ENCODE measurements at places on chromosomes 5 and 9.
A peak's percentile ranks its signal among the peaks of the same experiment; 100 is the strongest.

DNA sequence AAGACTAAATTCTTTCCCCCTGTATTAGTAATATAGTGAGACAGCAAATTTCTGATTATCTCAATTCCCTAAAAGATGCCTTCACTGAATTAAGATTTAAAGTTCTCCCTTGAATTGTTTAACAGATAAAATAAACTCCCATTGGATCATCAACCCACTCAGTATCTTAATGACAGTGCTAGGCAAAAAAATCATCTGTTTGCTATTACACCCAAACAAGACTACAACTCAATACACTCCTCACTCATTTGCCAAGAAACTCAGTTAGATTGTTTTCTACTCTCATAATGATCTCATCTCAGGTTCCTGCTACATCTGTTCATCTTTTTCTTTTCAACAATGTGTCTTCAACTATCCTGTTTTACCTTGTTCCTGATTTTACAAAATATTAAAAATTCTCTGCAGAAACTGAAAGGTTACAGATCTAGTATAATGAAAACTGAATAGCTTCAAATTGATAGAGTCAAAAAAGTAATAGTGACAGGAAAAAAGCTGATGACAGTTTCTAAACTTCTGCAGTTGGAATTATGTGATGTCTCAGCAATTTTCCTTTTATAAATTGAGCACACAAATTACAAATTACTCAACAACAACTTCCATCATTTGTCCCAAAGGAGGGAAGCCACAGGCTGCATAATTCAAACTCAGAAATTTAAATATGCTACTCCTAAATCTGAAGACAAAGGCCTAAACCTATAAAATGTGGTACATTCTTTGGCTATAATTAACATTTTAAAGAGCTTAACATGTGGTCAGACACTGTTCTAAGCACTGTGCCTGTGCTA is 39.4 kb downstream of the HOMER1 start:
- DNase-seq = no peak

DNA sequence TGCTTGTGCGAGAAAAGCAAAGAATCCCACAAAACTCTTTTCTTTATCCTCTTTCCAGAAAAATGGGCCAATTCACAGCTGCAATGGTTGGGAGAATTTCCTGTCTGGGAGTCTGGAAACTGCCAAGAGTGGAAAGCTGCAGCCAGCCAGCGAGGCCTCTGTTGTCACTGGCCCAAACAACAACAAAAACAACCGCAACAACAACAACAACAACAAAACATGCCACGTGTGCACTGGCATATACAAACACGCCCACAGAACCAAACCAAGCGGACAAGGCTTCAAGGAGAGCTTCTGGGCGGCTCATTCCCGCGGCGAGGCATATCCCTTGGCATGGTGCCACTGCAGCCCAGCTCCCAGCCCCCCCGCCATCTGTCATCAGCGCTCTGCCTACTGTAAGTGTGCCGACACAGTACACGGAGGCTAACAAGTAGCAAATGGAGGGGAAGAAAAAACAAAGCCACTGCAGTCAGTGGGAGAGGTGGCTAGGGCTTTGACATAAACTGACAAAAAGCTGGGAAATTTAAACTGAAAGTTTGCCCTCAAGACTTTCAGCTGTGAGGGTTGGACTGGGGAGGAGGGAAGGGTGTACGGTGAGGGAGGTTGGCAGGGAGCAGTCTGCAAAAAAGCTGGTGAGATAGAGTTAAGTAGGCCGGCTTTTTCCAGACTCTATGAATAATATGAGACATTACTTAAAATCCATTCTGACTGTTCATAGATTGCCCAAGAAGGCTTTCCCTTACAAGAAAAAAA is 165.0 kb upstream of the ZNF462 start:
- peak; percentile 31 for DNase-seq

DNA sequence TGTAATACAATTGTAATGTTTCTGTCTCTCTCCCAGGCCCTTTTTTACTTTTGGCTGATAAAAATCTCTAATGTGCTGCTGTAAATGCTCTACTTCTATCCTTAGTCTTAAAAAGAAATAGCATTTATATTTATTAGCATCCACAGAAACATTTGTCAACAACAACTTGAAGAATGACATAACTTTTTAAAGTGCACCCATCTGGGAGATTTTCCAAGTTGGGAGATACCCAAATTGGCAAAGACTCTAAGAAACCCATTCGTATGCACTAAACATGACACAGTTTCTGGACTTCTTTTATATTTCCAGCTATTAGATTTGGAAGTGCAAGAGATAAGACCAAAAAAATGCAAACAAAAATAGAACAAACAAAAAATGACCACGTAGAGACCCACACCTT is 2287.4 kb upstream of the WWC1 start:
- no peak for DNase-seq

DNA sequence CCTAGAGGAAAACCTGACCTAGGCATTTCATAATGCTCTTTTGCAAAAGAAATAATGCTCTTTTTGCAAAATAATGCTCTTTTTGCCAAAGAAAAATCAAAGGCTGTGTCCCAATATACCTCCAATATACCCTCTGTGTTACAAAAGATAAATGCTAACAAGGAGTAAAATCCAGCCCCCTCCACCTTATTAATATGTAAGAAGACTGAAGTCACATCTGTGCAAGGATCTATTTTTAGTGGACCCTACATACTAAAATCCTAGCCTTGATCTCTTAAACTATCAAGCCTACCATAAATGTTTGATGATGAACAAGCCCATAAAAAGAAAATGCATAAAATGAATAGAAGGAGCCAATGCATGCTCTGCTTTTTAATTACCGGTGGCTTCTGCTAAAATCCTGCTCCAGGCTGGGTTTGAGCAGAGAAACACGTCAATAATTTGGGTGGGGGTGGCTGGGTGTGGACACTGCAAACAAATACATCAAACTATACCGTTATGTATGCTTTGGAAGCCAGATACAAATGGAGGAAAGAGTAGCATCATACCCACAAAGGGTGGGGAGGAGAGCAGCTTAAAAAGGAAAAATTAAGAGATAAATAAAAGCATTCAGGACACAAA is 131.6 kb downstream of the SEMA6A start:
- DNase-seq = no peak

- DNase-seq = peak; percentile 30
Measured at GRCh38 chr9:17116400-17116837, 18.4 kb upstream of the CNTLN start.

GRCh38 chr9:100071271-100071670 is 27.5 kb downstream of the ERP44 start:
- no peak for DNase-seq

- DNase-seq = no peak
Measured at GRCh38 chr5:42784132-42784531, 27.5 kb downstream of the CCDC152 start.

GRCh38 chr9:21553441-21553840 is 71.3 kb upstream of the IFNE start:
- DNase-seq = no peak

DNA sequence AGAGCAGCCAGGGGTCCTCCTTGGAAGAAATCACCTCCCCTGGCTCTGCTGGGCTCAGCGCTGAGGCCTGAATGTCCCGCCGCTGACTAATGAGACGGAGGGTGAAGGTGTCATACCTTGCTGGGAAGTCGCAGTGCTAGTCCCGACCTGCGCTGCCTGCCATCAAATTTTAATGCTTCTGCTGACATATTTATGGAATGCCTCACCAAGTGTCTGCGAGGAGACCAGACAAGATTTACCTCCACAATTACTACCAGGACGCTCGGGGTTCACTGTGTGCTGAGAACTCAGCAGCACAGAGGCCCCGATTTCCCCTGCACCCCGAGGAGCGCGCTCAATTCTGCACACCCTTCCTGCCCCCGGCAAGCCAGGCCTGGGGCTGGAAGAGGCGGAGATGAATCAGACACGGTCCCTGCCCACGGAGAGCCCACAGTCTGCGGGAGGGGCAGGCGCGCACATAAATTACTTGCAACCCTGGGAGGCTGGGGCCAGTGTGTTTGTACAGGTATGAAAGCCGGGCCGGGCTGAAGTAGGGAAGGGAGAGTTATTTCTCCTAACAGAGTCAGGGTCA is 175.2 kb downstream of the PAX5 start:
- no peak for DNase-seq

- no peak for DNase-seq
Measured at GRCh38 chr9:78026416-78026815, 5.2 kb downstream of the GNAQ start.

GRCh38 chr5:29853711-29854220 is 1339.7 kb upstream of the CDH6 start:
- DNase-seq = no peak

DNA sequence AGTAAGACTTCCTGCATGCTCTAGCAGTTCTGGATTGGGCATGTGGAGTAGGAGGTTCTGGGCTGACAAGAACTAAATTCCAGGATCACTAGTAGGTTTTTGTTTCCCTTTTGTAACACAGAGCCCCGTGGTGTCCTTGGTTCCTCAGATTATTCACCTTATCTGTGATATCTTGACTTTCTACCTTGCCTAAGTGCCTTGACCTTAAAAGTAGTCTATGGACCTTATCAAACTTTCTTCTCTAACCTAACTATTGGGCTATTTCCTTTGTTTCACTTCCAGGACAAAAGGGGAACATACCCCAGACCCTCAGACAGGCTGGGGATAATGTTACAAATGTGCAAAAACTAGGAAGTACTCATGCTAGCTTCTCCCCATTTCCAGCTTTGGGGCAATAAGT is 595.3 kb downstream of the PSAT1 start:
- DNase-seq = no peak

DNA sequence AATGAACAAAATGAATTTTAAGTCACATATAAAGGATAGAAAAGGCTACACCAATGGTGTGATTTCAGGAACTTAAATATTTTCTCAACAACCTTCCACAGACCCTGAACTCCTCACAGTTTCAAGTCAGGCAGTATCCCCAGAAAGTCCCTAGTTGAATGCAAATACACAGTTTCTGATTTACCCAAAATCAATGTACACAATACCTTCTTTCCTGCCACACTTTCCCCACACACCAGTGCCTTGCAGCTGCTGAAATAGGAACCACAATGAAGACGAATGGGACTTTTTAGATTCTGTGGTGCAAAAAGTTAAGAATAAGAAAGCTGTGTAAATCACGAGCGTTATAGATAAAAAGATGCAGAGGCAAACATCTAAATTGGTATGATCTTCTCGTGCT is 552.4 kb upstream of the MEF2C start:
- no peak for DNase-seq

GRCh38 chr9:126829035-126829434 is 24.2 kb downstream of the ZBTB43 start:
- no peak for DNase-seq

GRCh38 chr5:154519359-154519758 is 41.3 kb upstream of the HAND1 start:
- DNase-seq = no peak

DNA sequence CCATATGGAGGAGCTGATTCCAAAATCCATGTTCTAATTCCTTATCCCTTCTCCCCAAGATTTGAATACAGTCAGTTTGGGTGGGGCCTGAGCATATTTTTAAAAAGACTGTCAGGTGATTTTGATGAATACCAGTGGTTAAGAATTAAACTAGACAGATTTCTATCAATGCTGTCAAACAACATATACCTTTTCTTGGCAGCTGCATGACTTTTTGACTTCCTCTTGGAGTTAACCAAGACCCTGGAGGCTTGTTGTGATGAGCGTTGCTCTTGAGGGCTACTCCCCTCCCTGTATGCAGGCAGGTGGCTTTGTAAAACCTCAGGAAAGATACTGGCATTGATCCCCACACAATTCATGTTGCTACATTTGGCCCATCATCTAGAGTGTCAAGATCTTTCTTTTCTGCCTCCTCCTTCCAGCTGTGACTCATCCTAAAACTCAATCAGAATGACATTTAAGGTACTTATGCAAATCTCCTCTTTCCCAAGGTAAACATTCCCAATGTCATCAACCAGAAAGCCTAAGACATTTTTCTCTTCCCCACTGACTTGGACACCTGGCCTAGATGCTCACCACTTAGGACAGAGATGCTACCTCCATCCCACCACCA is 61.7 kb downstream of the PPP2R2B start:
- no peak for DNase-seq

DNA sequence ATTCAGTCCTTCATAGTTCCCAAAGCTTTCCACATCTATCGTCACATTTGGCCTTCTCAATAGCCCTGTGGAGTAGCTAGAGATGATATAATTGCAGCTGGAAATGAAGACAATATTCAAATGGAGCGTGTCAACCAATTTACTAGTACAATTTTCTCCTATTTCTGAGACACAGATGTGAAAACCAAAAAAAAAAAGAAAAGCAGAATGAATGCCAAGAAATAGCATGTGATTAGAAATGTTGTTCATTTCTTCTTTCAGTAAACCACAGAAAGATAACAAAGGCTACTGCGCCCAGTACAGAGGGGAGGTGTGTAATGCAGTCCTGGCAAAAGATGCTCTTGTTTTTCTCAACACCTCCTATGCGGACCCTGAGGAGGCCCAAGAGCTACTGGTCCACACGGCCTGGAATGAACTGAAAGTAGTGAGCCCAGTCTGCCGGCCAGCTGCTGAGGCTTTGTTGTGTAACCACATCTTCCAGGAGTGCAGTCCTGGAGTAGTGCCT is 99.0 kb downstream of the MUSK start:
- DNase-seq = no peak

GRCh38 chr5:131563434-131564228 is 71.4 kb downstream of the RAPGEF6 start:
- no peak for DNase-seq

GRCh38 chr5:111960476-111961215 is 203.7 kb upstream of the NREP start:
- no peak for DNase-seq

DNA sequence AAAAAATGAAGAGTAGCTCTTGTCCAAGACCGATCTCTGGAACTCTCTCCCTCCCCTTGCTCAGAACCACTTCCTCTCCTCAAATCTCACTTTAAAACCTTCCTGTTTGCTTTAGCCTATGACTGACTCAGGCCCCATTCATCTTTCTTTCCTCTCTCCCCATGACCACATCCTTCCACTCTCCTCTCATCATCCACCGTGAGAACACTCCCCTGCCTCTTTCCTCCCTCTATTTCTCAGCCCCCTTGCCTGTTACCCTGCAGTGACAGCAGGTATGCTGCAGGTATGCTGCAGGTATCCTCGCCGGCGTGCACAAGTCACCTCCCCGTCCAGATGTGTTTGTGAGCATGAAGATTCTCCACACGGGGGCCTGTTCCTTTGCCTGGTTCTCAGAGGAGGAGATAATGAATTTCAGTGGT is 505.3 kb downstream of the CCDC171 start:
- peak; percentile 77 for DNase-seq

- no peak for DNase-seq
Measured at GRCh38 chr9:116574027-116574679, 113.0 kb upstream of the TRIM32 start.

DNA sequence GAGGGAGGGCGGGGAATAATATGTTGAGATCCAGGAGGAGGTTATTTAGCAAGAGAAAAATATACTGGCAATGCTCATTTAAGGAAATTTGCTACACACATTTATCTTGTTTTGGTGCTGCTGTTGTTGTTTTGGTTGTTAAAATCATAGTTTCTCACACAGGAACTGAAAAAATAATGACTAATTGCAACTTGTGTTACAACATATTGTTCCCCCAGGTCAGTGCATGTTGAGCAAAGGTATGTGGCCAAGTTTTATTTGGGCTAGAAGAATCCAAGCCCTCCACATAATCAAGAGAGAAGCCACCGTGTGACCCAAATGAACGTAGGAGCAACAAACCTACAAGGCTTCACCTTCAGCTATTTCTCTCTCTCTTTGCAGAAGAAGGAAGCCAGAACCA is 220.3 kb upstream of the DAPK1 start:
- no peak for DNase-seq

Data from hepatic stellate cell (primary cell).